ENCODE measurements at places on chromosomes 1 and 21.

GRCh38 chr1:86085741-86086409, 70.7 kb downstream of the COL24A1 start:
- DNase-seq = no peak

DNA sequence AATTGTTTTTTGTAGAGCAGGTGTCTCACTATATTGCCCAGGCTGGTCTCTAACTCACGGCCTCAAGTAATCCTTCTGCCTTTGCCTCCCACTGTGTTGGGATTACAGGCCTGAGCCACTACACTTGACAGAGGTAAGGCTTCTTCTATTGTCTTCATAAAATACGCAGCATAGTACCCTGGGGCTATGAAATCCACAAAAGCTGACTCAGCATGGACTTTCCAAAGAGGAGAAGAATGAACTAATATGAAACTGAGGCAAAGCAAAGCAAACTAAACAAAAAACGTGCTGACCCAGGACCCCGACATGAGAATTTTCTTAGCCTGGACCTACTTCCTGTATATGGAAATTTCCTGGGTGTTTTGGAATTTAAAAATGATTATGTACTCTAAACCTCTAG, 18.5 kb upstream of the ATP13A2 start:
- DNase-seq = no peak

DNA sequence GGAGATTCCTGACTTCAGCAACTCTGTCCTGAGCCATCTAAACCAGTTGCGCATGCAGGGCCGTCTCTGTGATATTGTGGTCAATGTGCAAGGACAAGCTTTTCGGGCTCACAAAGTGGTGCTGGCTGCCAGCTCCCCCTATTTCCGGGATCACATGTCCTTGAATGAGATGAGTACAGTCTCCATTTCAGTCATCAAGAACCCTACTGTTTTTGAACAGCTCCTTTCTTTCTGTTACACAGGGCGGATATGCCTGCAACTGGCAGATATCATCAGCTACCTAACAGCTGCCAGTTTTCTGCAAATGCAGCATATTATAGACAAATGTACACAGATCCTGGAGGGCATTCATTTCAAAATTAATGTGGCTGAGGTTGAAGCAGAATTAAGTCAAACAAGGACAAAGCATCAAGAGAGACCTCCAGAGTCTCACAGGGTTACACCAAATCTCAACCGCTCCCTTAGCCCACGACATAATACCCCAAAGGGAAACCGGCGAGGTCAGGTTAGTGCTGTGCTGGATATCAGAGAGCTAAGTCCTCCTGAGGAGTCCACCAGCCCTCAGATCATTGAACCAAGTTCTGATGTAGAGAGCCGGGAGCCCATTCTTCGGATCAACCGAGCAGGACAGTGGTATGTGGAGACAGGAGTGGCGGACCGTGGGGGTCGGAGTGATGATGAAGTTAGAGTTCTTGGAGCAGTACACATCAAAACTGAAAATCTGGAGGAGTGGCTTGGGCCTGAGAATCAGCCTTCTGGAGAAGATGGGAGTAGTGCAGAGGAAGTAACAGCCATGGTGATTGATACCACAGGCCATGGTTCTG, 2.3 kb downstream of the ZBTB37 start:
- no peak for DNase-seq

DNA sequence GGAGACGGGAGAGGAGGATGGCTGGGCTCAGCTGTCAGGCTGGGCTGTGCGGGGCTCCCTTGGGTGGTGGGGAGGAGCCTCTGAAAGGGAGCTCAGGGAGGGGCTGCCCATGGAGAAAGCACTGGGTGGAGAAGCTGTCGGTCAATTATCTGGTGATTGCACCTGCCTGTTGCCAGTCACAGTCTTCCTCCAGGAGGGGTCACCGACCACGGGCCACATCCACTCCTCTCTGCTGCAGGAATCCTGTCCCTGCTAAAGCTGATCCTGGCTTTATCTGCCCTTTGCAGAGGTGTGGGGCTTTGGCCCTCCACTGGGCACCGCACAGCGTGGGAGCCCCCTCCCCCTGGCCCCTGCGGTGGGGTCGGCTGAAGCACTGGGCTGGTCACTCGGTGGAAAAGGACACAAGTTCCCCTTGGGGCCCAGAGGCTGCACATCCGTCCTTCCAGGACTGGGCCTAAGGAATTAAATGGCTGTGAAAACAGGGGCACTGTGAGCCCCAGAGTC, 21.8 kb upstream of the COL18A1 start:
- no peak for DNase-seq

DNA sequence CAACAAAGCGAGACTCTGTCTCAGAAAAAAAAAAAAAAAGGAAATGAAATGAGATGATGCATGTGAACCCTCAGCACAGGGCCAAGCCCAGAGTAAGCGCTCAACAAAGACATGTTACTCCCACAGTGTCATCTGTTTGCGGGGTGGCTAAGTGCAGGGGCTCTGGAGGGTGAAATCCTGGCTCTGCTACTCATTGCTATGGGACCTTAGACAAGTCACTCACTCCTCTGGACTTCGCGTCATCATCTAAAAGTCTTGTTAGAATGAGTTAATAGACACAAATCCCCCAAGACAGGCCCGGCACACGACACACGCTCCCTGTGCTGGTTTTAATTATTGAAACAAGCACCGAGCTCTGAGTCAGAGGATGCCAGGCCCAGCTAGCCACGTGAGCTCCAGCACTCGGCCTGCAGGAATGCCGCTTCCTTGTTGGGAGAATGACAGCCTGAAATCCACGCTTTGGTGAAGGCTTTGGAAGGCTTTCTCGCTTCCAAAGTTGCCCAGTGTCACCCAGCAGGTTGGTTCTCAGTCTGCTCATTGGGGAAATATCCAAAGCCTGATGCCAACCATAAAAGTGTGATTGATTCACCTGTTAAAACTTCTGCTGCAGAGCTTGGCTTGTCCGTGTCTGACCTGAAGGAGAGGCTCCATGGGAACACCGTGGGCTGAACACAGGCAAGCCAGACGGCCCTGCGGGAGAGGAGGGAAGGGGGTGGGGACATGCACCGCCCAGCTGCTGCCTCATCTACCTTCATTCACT, 36.7 kb upstream of the TARDBP start:
- no peak for DNase-seq

- no peak for DNase-seq
Measured at GRCh38 chr1:240027059-240027462, 64.6 kb upstream of the FMN2 start.

GRCh38 chr1:223035724-223036478, 107.1 kb downstream of the TLR5 start:
- no peak for DNase-seq

DNA sequence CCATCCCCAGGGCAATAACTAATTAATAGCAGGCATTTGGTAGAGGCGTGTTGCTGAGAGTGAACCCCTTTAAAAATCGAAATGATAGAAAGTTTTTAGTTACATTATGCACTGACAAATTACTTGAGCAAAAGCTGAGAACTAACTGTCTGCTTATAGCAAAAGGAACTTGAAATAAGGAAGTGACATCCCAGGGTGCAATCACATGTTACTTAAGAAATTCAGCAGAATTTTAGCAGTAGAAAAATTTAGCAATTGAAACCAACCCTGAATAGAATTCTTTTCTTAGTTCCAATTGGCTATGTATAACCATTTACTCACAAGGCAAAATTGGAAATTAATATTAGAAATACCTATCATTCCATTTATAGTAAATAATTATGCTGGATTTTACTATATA, 139.5 kb upstream of the SAMSN1 start:
- DNase-seq = no peak

GRCh38 chr1:64961923-64962322, 4.4 kb downstream of the JAK1 start:
- DNase-seq = no peak

DNA sequence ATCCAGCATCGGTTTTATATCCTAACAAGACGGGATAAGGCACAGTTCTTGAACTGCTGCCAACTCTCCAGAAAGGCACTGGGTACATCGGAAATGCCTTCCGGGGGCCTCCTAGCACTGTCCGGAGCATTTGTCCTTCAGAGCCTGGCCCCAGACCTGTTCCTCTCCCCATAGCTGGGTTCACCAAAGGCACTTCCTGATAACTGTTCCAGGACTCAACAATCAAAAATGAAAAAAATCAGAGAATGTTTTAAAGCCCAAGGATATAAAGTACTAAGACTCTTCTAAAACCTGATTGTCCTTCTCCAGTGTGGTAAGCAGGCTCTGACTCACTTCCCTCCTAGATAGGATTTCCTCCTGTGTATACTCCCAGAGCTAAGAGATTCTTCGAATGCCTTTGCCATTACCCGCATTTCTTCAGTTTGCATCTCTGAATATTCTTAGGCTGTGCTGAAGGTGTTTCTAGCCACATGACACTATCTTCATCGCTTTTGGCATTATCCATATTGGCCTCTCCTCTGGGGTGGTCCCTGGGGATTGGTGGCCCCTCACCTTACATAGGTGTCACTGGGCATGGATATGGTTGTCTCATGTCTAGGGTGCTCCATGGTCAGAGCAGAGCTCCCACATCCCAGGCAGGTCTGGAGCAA, 112.9 kb downstream of the ZBTB18 start:
- no peak for DNase-seq

- DNase-seq = no peak
Measured at GRCh38 chr1:147509786-147510395, 31.4 kb upstream of the BCL9 start.
